Umbilical cord (tissue), 2 donors: ENCODE measurements at places on chromosomes 2 and 18.

DNA sequence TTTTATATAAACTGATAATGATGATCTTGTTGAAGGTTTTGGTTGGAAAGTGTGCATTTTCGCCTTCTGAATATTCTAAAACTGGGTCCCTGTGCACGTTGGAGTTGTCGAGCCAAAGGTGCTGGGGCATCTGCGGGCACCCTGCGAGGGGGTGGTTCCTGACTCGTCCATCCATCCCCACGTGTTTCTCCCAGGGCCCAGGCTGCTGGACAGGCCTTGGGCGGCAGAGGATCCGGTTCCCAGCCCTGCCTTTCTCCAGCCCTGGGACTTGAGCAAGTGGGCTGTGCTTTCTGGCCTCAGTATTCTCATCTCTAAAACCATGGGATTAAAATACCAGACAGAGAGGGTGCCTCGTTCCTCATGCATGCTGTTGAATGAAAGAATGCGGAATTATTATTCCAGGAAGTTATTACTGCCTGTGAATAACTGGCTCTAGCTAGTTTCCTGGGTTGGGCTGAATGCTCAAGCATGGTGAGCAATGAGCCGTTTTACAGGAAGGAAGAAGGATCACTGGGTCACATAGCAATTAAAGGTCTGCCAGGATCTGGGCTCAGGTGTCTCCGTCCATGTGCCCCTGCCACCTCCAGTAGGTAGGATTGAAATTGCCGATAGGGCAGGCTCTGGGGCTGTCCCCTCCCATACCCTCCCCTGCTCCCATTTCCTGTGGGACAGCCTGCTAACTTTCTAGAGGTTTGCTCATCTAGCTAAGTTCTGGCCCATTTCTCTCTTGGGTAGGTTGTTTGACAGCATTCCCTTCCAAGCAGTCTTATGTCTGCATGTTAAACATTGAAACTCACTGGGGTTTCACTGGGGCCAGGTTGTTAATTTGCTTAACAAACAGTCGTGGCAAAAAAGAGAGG lies 77.2 kb upstream of the HS6ST1 start:
- DNase-seq, result peak; percentile 93

- DNase-seq, result peak; percentile 88
Observed at GRCh38 chr2:130355578-130356431, at the start of gene PTPN18. TSS of gene PTPN18 (plus strand) at chr2:130356056. CDS start at chr2:130356108, 52 bp downstream.

DNA sequence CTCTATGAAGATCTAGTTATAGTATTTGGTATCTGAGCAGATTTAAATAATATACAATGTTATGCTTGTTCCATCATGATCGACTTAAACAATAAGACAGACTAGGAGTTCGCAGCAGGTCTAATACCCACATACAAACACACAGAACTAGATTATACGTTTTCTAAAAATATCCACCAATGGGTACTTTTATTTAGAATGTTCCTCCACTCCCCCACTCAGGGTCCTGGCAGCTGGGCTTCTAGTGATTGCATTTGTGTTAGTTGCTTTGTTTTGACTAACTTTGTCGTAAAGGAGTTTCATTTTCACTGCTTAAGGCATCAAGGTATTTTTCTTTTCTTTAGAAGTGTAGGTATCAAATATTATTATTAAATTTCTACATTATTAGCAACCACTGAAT lies 91.4 kb downstream of the RPRM start:
- DNase-seq, result no peak

GRCh38 chr18:52582516-52582915 lies 242.5 kb downstream of the DCC start:
- DNase-seq, result no peak

DNA sequence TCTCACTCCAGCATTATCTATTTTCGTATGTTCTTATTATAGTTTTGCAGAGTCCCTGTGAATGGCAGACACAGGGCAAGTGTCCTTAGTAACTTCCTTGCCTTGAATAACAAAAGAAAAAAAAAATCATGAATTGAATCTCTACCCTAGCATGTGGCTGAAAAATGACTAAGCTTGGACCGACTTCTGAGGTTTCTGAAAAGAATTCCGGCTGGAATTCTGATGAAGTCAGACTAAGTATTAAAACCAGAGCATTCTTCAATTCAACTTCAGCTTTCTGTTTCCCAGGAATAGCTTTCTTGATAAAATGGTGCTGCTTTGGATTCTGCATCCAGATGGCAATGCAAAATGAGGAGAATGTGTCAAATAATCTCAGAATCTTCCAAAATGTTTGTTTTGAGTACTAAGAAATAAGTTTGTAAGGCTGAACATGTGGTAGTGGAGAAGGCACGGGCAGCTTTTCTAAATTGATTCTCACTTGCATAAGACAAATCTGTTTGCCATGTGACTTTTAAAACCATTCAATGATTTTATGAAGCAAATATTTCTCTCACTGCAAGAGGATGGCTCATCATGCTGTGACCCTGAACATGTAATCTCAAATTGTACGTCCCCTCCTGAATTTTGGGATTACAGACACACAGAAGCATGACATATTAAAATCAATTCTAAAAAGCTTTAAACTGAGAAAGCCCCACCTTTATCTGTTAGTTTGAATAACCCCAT lies 1462.8 kb upstream of the LRRTM1 start:
- peak; percentile 89 for DNase-seq

- no peak for DNase-seq
Observed at GRCh38 chr2:29239209-29239960, 124.2 kb downstream of the CLIP4 start.

- no peak for DNase-seq
Observed at GRCh38 chr18:77714716-77715115, 465.1 kb downstream of the GALR1 start.

DNA sequence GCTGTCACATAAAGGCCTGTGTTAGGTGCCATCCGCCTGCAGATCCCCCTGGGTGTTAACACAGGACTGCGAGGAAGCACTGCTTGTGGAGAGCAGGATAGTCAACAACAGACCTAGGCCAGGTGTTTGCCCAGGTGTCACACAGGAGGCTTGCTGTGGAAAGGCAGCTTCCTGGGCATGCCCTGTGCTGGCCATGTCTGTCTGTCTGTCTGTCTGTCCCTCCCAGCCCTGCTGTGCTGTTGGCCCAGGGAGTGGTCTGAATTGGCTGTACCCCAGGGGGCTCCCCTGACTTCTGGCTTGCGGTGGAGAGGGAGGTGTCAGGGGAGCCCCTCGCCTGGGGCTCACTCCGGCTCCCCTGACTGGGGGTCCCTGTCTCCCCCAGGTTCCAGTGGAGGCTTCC lies 53.2 kb downstream of the SH3BP4 start:
- DNase-seq, result no peak

DNA sequence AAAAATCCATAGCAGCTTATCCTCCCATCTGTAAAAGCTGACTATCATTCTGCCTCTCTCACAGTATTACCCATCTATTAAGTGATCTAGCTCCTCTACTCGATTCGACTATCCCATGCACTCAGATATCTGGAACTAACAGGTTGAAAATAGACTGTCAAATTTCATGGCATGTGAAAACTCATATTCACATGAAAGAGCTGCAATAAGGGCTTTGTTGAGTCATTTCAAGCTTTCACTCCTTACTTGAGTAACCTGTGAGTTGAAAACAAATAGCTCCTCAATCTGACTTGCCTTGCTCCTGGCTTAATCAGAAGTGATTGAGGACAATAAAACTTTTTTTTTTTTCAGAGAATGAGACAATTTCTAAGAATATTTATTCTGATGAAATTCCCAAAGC lies 192.4 kb upstream of the ERBB4 start:
- no peak for DNase-seq

- DNase-seq, result no peak
Observed at GRCh38 chr2:207458582-207458981, 71.2 kb upstream of the CREB1 start.

DNA sequence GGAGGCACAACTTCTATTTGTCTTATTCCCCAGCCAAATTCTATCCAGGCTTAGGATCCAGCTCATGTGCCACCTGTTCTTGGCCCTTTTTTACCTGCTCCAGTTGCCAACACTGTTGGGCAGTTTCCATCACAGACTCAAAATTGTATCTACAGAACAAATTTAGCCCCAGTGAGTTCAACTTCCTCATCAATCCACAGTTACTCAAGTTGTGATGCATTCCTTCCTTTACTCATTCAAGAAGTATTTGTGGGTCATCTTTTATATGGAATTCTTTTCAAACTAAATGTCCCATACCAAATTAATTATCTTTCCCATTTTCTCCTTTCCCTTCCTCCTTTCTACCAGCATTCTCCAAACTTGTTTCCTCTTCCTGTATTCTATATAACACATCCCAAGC lies 12.7 kb upstream of the DDX18 start:
- DNase-seq, result no peak

DNA sequence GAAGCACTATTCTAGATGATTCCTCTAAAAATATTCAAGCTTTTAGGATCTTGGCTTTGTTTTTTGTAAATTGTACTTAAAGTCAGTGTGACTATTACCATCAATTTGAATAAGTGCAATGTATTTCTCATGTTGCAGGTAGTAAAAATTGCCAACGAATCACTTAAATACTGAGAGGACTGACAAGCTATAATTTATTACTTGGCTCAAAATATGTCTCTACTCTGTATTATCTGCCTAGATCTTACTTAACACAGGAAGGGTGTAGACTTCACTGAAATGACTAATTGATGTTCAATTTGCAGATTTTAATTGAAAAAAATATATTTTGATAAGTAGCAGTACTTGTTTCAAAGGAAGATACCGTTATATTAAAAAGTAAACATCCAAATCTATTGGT lies 202.3 kb downstream of the SLC8A1 start:
- DNase-seq, result no peak

GRCh38 chr2:96209011-96209728 lies 543 bp upstream of the STARD7 start:
- DNase-seq, result no peak

DNA sequence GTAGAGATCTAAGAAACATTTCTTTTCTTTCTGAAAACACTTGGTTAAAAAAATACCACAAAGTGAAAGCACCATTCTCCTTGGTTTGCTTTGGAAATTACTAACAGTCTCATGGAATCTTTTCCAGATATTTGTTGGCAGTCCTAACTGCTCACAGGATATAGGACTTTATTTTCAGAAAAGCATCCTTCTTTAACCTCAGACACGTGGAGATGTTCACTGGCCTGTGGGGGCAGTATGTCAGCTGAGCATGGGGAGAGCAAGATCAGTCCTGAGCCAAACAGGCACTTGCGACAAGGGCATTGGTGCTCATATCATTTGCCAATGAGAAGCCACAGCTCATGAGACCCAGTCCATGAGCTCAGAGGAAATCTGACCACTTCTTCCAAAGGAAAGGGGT lies 371.9 kb downstream of the NBAS start:
- no peak for DNase-seq

DNA sequence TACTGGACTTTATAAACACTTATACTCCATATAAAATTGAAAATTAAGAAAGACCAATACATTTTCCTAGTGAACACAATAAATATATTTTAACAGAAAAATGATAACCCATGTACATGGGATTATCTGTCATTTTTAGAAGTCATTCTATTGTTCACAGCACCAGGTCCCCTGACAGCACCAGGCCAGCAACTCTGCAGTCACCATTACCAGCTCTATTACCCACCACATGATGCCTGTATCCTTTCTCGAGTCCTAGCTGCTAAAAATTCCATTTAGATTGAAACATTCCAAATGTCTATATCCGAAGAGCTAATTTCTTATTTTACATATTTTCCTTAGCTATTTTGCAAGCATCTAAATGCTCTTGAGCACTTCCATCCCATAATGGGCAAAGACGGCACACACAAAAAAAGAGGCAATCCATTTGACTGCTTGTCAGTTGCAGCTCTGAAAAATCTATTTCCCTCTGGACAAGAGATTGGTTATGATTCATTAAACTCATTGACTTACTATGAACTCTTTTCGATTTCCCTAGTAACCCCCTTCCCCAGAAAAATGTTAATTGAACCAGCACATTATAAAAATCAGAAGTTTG lies 336.9 kb downstream of the RIT2 start:
- DNase-seq, result no peak

GRCh38 chr2:40126006-40126405 lies 325.9 kb downstream of the SLC8A1 start:
- DNase-seq, result no peak

- no peak for DNase-seq
Observed at GRCh38 chr2:30653847-30654246, 153.4 kb downstream of the CAPN13 start.

DNA sequence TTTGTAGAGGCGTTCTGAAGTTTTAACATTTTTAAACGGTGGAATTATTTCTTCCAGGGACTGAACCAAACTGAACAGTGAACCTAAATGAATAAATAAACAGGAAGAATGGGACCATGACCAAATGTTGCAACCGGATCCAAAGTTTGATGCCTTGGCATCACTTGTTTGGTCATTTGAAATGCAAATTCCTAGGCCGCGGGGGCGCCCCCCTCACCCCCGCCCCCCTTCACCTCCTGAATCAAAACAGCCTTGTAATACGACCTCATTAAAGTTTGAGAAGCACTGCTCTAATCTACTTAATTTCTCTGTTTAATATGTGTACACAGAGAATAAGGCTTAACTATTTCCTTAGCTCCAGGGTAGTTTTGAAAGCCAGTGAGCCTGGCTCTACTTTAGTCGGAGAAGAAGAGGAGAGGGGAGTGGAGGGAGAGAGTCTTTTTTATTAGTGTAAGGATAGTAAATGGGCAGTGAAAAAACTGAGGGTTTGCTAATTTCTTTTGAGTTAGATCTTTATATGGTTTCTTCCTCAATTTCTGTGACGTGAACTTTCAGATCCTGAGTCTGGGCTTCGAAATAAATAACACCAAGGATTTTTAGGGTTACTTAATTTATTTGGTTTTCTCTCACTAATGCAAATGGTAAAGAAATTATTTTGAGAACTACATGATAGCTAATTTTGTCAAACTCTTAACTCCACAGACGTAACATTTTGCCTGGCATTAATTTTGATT lies 5.7 kb downstream of the C2orf80 start:
- DNase-seq, result no peak

DNA sequence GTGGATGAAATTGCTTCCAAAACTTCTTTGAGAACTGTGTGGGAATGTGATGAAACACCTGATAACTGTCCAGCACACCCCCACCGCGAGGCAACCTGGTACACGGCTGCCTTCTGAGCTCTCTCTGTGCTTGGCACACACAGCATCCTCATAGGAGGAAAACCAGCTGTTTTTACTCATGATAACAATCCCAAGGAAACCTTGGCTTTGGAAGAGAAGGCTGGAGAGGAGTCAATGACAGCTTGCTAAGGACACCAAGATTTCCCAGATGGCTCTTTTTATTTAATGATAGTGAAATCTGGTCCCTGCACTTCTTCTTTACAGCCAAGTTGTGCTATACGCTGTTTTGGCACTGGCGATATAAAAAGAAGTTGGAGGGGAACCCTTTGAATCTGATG lies 232.5 kb upstream of the FN1 start:
- peak; percentile 81 for DNase-seq

- DNase-seq, result no peak
Observed at GRCh38 chr2:228669690-228670089, 488.2 kb upstream of the SPHKAP start.

- peak; percentile 17 for DNase-seq
Observed at GRCh38 chr2:115162494-115163293, 720.3 kb downstream of the DPP10 start.
